ENCODE measurements at places on chromosomes 6 and 20.
A peak's percentile ranks its signal among the peaks of the same experiment; 100 is the strongest.

DNA sequence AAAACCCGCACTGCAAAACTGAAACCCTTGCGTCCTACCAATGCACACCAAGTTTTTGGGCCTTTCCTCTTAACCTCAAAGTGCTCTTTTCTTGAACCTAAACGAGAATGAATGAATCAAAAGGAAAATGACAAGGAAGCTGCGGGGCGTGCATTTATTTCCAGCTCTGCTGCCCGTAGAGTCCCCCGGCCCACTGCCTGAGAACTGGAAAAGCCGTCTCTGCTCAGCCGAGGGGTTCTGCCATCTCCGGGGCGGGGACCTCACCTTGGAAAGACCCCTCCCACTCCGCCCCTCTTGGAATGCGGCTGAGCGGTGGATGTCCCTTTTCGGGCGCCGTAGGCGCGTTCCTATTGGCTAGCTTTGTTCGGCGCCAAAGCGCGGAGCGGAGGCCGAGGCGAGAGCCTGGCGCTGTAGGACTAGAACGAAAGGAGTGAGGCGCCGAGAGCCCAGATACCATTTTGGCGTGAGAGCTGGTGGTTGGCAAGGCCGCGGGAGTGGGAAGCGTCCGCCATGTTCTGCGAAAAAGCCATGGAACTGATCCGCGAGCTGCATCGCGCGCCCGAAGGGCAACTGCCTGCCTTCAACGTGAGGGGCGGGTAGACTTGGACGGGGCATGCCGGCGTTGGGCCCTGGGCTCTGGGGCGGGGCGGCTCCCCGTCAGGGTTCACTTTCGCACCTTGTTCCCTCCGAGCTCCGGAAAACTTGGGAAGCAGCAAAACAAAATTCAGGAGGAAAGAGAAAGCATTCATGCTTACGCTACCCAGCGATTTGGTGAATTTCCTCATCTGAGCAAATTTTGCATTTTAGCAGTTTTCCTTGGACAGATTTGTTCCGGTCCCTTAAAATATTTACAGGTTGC, at the start of gene GINS1:
Gene GINS1, plus strand, starts transcription at position 363 of the 859 bp plus-strand sequence. Its CDS starts 148 bp downstream, at position 511.
- DNase-seq = peak; percentile 45

DNA sequence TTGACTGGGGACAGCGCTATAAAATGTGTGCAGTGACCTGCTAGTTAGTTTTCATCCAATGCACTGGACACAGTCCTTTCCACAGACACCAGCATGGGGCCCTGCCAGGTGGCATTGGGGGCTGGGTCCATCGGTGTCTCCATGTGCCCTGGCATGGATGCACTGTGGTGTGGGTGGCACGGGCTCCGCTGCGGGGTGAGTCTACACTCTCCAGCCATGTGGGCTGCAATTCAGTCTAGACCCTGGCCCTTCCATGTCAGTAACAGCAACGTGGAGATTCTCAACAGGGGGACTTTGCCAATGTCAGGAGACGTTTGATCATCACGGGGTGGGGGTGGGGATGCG, 100.0 kb downstream of the RAMACL start:
- no peak for DNase-seq

DNA sequence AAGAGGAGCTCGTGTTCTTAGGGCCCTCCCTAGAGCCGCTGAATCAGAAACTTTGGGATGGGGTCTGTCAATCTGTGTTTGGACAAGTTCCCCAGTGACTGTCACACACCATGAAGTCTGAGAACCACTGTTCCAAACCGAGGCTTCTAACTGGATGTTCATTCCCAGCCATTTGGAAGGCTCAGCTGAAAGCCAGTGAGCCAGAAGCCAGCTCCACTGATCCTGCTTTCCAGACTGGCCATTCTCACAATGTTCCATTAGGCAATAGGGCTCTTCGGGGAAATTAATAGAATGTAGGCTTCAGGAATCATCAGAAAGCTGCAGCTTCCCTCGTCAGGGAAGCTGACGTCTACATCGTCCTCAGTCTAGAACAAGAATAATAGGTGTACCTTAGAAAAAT, 90.8 kb upstream of the QKI start:
- DNase-seq = no peak

DNA sequence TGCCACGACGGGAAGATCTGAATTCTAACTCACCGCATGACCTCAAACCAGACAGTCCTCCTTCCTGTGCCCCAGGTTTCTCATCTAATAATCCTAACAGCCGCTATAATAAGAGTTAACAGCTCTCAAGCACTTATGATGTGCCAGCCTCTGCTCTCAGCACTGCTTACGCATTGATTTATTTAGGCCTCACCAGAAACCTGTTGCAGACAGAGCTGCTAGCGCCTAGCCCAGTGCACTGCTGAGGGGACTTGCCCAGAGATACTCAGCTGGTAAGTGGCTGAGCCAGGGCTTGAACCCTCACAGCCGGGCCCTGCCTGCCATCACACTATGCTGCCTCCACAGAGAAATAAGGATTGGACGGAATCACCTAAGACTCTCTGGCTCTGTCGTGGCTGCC, 37.7 kb downstream of the GRM4 start:
- no peak for DNase-seq

DNA sequence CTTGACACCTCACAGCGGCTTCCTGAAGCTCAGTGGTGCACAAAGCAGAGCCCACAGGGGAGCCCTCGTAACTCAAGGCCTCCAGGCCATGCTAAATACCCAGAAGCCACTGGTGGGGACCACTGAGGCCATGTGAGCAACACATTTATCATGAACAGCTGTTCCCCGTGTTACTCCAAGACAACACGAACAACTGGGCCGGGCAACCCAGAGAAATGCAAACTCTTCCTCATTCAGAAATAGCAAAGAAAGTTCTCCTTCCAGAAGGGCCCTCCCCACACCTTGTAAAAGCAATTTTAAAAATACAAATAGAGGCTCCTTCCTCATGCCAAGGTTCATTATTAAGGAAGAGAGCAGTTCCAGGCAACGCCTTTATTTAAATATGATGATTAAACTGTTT, 36.3 kb upstream of the SLCO4A1 start:
- no peak for DNase-seq

GRCh38 chr6:33272275-33273128, 627 bp downstream of the RPS18 start:
- no peak for DNase-seq

DNA sequence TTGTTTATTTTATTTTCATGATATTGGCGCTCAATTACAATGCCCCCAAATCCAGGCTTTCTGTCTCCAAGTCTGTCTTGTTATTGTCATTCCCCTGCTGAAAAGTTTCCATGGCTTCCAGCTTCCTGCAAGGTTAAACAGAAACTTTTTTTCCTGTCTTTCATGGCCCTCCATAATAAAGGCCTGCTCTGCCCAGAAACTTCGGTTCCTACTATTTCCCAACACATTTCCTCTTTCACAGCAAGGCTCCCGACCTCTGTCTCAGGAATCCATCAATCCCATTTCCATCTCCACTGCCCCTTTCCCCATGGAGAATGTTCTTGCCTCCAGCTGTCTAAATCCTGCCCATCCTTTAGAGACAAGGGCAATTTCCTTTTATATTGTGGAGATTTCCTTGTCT, 365.2 kb upstream of the JARID2 start:
- DNase-seq = no peak

- no peak for DNase-seq
These were observed 8.7 kb downstream of the TMEM181 start for GRCh38 chr6:158568549-158568948.

- no peak for DNase-seq
These were observed 4.4 kb downstream of the PARD6B start for GRCh38 chr20:50735813-50736212.

GRCh38 chr6:112335736-112336135, 11.4 kb upstream of the RFPL4B start:
- DNase-seq = no peak

DNA sequence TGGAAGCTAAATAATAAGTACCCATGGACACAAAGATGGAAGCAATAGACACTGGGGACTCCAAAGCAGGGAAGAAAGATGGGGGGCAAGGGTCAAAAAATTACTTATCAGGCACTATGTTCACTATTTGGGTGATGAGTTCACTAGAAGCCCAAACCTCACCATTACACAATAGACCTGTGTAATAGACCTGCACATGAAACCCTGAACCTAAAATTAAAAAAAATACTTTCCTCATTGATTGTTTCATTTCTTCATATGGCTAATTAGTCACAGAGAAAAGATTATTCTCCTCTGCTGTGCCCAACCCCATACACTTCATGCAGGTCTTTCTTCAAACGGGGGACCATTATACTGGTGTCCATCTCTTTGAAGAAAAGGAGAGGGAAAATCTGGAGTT, 213.0 kb upstream of the DTNBP1 start:
- no peak for DNase-seq

DNA sequence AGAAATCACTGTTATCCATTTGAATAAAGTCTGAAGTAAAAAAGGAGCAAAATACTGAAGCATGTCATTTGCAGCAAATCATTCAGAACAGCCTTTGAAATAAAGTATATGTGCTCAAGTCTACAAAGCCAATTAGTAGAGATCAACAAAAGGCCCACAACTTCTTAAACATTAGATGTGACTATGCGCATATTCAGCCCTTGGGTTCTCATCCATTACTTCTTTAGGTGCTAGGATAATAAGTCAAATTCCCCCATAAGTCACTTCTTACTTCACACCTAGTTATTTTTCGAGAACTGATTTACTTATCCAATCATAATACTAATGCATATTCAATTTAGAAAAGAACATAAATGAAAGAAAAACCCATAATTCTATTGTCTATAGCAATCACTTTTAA, 31.0 kb downstream of the PHIP start:
- no peak for DNase-seq

- no peak for DNase-seq
These were observed 38.2 kb downstream of the NOX3 start for GRCh38 chr6:155417454-155417853.

DNA sequence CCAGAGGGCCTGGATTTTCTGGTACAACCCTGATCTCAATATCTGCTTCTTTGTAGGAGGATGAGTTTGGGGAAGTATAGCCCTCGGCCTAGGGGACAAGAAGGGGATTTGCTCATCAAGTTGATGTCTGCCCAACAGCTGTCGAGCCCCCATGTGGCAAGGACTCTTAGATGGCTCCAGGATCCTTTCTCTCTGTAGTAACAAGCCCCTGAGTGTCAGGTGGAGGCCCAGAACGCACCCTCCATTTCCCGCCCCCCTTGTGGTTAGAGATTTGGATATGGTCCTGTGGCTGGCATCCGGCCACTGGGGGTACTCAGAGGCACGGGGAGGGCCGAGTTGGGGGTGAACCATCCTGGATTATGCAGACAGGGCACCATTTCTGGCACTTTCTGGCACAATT, 50.1 kb downstream of the CTCFL start:
- no peak for DNase-seq

DNA sequence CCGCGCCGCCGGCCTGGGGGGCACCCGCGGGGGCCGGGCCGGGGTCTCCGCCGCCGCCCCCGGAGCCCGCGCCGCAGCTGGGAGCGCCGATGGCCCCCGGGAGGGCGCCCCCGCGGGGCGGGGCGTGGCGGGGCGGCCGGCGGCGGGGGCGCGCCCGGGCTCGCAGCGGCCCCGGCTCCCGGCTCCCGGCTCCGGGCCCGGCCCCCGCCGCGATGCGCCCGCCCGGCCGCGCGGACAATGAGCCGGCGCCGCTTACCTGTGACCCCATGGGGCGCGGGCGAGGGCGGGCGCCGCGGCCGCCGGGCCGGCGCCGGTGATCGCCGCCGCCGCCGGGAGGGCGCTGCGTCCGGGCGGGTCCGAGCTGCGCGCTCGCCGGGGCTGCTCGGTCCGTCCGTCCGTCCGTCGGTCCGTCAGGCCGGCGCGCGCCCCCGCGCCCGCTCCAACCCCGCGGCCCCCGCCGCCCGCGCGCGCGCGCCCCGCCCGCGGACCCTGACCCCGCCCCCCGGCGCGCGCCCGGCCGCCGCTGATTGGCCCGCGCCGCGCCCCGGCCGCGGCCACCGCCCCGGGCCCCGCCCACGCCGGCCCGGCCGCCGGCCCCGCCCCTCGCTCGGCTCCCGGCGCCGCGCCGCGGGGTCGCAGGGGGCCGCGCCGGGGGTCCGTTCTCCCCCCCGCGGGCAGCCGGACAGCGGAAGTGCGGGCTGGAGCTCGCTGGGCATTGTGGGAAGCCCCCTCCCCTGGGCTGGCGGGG, at the start of gene ZBTB46:
Gene ZBTB46, minus strand, starts transcription at position 424 of the 748 bp plus-strand sequence. CDS start 40,507 bp downstream, outside the sequence.
- DNase-seq = no peak

DNA sequence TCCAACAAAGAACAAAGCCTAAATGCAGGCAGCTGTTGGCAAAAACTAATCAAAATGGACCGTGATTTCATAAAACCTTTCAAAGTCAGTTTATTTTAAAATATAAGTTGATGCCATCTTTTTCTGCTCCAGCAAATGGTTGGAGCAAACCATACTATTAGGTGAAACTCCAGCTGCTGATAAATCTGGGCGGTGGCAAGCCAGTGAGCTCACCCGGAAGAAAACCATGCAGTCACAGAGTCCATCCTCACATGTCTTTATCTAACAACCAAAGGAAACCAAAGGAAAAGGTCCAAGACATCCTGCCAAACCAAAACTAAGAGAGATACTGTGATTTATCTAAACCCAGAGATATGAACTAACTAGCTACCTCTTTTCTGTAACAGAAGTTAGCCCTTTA, 72.6 kb downstream of the HIVEP2 start:
- no peak for DNase-seq

- DNase-seq = no peak
These were observed 183.9 kb upstream of the MAP3K7 start for GRCh38 chr6:90770778-90771177.

DNA sequence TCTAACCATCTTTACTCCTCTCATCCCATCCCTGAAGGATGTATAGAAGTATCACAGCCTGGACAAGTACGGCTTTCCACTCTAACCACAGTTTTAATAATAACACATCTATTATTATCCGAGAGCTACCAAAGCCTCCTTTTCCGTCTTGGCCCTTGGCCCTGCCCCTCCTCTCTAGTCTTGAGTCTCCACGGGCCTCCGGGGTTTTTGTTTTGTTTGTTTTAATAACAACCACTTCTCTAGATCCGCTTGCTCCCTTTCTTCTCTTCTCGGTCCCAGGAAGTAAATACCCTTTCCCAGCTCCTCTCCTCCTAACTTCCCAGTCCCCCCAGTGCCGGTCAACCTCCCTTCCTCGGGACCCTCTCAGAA, 661 bp downstream of the LCA5 start:
- no peak for DNase-seq

GRCh38 chr6:45538641-45539547, 161.2 kb upstream of the SUPT3H start:
- no peak for DNase-seq

- no peak for DNase-seq
These were observed 54.3 kb downstream of the ADGRF5 start for GRCh38 chr6:46867411-46867810.

GRCh38 chr6:49912196-49912595, 45.9 kb upstream of the CRISP1 start:
- DNase-seq = no peak
